ENCODE measurements at places on chromosomes 12 and 14.

DNA sequence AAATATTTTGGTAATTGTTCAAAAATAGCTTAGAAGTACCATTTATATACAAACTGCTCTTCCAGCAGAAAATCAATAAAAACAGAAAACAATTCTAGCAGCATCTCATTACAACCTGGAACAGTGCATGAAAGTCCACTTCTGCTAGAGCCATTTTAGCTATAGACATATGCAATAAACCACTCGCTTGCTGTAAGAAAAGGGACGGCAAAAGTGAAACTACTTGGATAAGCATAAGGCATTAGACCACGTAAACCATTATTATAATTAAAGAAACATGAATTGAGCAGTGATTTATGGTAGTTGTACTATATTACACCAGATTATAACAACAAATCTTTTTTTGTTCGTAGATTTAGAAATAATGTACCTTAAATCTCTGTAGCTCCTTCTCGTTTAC, 48.7 kb downstream of the LRIG3 start:
- DNase-seq = peak; percentile 65

DNA sequence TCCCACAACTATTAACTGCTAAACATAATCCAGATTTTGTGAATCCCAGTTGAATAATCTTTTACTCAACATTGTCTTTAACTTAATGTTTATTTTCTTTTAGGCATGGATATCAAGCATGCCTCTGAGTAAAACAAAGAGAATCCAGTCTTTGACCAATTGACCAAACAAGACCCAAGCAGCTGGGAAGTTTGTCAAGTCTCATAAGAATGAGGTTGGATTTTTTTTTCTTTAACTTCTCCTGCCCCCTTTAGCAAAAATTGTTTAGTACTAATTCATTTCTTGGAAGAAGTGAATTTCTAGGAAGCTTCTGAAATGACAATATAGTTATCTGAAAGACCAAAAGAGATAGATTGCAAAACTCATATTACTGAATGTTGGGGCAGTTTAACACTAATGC, 89.9 kb downstream of the OTOGL start:
- peak; percentile 85 for DNase-seq

GRCh38 chr12:101743242-101743641, 4.0 kb upstream of the SYCP3 start:
- DNase-seq = no peak

GRCh38 chr14:94042433-94043091, 16.4 kb downstream of the OTUB2 start:
- DNase-seq = no peak

DNA sequence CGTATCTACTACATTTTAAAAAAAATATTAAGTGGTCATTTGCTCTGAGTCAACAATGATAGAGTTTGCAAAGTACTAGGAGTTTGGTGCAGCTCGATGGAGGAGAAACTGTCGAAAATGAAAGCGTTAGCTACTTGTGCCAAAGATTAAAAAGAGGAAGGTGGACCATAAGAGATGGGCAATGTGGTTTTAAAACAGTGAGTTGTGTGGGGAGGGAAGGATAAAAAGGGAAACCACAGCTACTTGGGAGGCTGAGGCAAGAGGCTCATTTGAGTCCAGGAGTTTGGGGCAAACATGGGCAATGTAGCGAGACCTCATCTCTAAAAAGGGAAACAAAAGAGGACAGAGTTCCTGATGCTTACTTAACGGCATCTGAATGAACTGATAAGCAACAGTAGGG, 18.2 kb upstream of the STRAP start:
- DNase-seq = no peak

GRCh38 chr14:71959055-71959454, 26.8 kb downstream of the RGS6 start:
- DNase-seq = no peak

DNA sequence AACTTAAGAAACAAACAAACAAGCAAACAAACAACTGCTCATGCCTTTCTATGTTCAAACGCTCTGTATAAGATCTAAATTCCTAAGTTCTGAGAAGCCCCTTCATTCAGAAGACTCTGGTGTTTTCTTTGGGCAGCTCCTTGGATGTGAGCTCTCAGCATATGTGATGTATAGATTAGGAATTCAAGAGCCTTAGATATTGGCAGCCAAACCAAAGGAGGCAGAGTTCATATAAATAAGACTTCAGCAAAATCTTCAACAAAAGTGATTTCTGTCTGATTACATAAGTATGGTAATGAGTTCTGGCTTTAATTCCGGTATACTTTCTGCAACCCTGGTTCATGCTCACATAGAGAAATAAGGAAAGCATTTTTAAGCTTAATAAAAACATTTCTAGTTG, 145.6 kb downstream of the DYRK2 start:
- peak; percentile 91 for DNase-seq

GRCh38 chr14:58200480-58200841, 512 bp downstream of the ACTR10 start:
- DNase-seq = no peak

- no peak for DNase-seq
Observed at GRCh38 chr12:100414739-100415138, 57.9 kb downstream of the SLC17A8 start.

DNA sequence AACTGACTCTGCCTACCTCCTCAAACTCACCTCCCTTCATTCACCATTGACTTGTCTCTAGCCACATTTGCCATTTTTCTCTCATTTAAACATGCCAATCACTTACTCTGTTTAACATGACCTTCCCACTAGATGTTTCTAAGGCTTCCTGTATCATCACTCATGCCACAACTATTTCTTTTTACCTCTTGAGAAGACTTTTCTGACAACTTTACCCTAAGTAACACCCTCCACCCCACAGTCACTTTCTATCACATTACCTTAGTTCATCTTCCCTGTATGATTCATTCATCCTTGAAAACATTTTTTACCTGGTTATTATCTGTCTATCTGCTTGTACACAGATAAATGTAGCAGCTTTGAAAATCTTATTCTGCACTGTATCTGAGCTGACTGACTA, 19.4 kb downstream of the PLCZ1 start:
- no peak for DNase-seq

- DNase-seq = peak; percentile 51
Observed at GRCh38 chr14:62694075-62694474, 351.2 kb downstream of the KCNH5 start.

GRCh38 chr12:6167327-6168280, 32.6 kb upstream of the CD9 start:
- peak; percentile 91 for DNase-seq

DNA sequence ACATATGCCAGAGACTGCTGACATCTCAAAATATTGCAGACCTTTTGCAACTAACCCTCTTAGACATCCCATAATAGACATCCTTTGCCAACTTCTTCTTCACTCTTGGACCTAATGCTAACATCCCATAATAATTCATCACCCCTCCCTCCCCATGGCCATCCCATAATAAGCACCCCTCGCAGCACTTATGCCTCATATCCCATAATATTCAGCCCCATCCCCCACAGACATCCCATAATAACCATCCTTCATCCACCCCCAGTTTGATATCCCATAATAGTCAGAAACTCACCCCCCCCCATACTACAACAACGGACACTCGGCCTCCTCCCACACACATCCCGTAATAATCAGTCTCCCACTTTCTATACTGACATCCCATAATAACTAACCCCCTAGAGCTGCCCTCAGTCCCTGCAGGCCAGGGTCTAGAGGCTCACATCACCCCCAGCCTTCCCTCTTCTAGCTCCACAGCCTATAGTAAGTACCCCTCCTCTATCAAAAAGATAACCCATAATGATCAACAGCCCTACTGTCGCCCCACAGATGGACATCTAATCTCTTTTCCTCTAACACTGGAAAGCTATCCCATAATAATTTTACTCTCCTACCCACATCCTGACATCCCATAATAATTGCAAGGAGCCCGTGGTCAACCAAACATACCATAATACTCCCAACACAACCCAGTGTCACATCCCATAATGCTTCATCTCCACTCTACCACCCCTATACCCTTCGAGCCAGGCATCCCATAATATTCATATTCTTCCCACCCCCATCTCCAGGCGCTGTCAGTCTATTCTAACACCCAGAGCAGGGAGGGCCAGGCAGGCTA, 792 bp upstream of the CHD4 start:
- DNase-seq = peak; percentile 52

GRCh38 chr14:59678352-59678751, 101.7 kb upstream of the CCDC175 start:
- no peak for DNase-seq

DNA sequence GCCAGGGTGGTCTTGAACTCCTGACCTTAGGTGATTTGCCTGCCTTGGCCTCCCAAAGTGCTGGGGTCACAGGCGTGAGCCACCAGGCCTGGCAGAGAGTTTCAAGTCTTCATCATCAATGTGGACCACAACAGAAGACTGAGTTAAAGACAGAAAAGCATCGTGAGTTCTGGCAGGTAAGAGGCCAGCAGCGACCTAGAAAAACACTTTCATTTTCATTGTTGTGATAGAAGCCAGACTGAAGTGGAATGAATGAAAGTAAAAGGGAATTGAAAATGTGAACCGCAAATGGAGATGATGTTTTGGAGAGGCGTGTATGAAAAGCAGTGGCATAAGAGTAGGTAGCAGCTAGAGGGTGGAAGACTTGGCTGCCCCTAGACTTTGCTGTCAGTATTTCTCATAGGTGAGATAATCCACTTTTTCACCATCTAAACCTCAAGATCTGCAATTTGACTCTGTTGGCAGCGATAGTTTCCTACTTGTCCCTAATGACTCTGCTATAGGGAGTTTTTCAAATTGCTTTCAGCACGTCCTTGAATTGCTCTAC, 47.1 kb upstream of the PLEKHA5 start:
- DNase-seq = no peak

GRCh38 chr12:58919231-58920101, 838 bp downstream of the LRIG3 start:
- DNase-seq = peak; percentile 27

DNA sequence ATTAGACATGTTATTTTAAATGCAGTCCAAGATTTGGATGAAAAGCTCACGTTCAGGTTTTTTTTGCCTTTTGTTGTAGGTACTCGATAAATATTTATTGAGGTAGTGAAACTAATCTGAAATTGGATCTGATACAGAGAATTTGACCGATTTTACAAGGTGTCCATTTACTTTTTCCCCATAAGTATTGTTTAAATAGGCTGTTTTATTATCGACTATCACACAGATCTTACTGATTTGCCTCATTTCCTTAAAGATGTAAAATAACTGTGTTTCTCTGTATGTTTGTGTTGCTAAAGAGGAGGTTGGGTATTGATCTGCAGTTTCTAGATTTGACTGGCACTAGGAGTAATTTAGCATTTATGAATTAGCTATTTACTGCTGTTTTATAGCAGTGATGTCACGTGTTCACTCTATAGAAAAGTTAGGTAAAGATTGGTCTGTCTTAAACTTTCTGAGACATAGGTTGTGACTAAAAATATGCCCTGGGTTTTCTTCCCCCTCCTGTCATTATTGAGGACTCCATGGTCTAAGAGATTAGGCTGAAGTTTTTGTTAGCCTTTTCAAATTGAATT, 3.5 kb downstream of the RAP1B start:
- no peak for DNase-seq

DNA sequence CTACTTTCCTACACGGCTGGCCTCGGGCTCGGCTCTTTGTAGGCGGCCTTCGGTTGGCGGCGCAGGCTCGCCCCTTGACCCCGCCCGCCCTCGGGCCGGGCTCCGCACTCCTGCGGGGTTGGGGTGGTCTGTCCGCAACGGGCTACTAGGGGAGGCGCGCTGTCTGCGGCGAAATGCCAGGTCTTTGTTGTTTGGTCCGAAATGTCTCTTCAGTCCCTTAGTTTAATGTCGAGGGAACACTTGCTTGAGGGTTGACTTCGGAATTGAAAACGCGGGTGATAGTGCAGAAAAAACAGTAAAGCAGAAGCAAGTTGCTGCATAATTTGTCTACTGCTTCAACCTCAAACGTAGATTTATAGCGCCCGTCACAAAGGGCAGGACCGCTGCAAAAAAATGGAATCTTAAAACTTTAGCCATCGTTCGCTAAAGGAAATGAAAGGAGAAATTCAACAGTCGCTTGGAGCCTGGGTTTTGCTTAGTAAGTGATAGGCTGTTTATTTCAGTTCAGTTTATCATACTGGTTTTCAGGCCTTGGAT, 390 bp downstream of the JKAMP start:
- no peak for DNase-seq
